ENCODE measurements at places on chromosomes 16 and 17.

DNA sequence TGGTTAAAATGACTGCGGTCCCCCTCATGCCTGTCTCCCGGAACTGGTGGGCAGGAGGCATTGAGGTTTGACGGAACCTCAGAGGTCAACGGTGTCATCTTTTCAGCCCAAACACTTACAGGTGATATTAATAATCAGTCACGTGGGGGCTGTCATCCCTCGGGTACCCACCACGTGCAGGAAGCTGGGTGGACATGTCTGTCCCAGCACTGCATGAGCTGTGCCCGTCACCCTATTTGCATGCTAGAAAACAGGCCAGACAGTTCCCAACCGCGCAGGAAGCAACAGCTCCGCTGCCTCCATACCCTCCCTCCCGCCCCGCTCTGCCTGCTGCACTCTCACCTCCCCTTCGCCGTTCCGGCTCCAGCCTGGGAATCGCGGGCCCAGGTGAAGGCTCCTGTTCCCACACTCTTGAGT lies 1.4 kb downstream of the SYNGR3 start:
- DNase-seq = no peak

DNA sequence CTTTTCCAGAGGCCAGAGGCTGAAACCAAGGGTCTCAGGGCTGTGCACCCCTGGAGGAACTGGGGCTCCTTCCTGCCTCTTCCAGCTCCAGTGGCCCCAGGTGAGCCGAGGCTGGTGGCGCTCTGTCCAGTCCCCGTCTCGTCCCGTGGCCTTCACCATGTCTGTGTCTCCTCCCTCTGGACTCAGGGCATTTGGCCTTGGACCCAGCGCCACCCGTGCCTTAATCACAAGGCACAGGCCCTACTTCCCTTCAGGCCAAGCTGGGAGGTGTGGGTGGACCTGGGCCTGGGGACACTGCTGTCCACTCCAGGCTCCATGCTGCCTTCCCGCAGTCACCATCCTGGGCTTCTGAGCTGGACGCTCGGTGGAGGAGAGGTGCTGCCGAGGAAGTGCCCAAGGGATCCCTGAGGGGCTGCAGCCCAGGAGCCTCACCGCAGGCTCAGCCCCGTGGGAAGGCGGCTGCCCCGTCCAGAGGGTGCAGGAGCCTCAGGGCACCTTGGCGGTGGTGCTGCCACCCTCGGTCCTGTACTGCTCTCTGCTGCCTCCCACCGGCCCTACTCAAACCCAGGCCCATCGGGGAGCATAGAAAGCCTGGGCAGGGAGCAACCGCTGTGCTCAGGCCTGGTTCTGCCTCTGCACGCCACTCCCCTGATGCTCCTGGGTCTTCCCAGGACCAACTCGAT lies 9.6 kb upstream of the APRT start:
- no peak for DNase-seq

GRCh38 chr16:50585331-50585776 lies 37.2 kb downstream of the NKD1 start:
- DNase-seq = no peak

DNA sequence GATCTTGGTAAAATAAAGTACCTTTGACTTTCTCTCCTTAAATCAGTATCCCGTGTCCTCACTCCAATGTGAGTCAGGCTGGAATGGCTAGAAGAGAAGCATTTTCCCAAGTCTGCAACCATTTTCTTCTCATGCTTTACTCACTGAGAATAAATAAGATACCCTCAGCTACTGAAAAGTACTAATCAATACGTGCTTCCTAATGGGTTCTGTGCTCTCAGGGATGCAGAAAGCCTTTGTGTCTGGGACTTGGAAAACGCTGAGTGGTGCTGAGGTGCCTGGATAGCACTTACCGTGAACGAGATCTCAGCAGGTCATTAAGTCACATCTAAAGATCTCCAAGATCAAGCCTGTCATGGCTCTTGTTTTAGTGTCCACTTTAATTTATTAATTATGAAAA lies 672.3 kb upstream of the C16orf82 start:
- DNase-seq = no peak

Measured in SW480 (cell line).